ENCODE measurements at places on chromosomes 6 and 20. TPM values are rescaled to one million over a fixed set of nuclear protein-coding genes. Genes with fewer than 3 reads are reported as not detected.

Gene PSORS1C2
- polyA plus RNA-seq, result not detected

Gene TMX4
- polyA plus RNA-seq, result 110 TPM

Gene DLK2
- polyA plus RNA-seq, result 15.0 TPM

Gene GSTA3
- polyA plus RNA-seq, result not detected

Gene ANKRD6
- 0.14 TPM for polyA plus RNA-seq

Gene SLC16A10
- polyA plus RNA-seq, result 6.8 TPM

Gene POPDC3
- polyA plus RNA-seq, result 13.5 TPM

Gene MLN
- not detected for polyA plus RNA-seq

Gene CLIC5
- not detected for polyA plus RNA-seq
